ENCODE measurements at places on chromosomes 3 and 15.

DNA sequence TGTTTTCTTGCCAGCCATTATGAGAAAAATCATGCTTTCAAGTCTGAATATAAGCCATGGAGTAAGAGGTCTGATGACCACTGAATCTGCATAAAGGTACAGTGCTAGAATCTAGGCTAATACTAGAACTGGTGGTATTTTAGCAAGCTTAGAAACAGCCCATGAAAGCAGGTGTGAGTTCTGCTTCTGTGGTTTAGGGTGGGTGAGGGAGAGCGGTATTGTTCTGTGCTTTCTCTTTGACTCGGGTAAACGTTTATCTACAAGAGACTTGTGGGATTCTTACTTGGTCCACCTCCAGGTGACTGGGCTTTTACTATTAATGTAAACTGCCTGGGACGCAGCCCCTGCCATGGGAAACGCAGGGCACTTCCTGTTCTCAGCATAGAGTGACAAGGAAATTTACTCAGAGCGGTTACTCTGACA, 55.2 kb downstream of the PGPEP1L start:
- DNase-seq = no peak

- no peak for DNase-seq
Measured at GRCh38 chr3:127097481-127097880, 95.5 kb upstream of the PRR23E start.

DNA sequence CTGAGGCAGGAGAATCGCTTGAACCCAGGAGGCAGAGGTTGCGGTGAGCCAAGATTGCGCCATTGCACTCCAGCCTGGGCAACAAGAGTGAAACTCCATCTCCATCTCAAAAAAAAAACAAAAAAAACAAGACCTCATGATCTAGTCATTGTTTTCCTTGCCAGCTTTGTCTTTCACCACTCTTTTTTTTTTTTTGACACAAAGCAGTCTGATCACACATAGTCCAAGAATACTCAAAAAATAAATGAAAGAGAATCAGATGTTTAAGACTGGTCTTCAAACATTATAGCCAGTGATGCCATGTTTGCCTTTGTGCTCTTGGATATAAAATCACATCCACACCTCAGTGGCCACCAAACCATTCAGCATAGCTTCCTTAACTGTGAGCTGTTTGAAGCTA, 5.8 kb upstream of the ADAM10 start:
- DNase-seq = no peak

DNA sequence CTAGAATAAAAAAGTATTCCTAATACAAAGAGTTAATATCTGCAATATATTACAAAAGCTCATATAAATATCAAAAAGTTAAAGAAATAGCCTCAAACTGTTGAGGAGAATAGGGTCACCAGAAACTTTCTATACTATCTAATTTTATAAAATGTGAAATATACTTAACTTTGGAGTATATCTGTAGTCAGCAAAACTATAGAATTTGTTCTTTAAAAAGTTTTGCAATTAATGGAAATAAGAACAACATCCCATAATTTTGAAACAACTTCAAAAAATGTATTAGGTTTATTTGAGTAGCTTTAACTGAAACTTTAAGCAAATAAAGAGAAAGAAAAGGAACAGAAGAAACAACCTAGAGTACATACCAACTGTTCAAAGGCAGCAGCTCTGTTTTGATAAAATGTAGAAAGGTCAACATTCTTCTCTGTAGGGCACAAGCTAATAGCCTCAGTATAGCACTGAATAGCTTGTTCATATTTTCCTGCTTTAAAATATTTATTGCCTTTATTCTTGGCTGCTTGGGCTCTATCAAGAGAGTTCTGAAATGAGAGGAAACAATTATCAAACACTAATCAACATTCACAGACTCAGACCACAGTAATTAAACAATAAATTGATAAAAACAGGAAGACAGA, 14.3 kb downstream of the TOMM70 start:
- DNase-seq = no peak

DNA sequence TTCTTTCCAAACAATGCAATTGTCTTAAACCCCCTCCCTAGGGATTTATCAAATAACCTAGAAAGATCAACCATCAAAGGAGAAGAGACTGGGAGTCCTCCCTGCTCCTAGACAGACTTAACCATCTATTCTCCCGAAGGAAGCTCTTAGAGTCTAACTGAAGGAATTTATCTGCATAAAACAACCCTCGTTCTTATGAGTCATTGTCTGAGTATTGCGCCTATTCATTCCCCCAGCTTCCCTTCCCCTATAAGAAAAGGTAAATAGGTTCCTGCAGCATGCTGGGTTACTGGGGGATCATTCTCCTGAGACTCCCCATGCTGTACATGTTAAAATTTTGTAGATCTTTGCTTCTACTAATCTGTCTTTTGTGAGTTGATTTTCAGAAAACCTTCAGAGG, 412.7 kb downstream of the OCA2 start:
- DNase-seq = no peak
